Epithelial cell of proximal tubule (primary cell): ENCODE measurements at places on chromosomes 2 and 18. TPM values are rescaled to one million over a fixed set of nuclear protein-coding genes. Genes with fewer than 3 reads are reported as not detected.

- DNase-seq: no peak
Measured at GRCh38 chr2:108565778-108566375, 31.6 kb downstream of the LIMS1 start.

Gene TMEM150A
- 4.8 and 7.4 TPM in 2 replicates for total RNA-seq

DNA sequence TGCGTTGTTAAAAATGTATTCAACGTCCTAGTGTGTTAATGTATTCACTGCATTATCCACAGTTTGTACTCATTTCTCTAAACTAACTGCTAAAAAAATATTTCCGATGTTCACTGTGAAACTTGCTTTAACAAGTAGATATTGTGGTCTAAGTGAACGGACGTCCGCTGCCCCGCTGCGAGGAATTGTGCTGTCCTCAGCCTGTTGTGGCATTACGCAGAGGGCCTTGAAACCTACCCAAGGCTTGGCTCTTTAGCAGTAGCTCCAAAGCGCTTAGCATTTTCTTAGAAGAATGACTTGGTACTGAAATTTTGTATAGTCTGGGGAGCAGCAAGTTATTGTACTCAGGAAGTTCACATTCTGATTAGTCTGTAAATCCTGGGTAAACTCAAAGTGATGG lies 136.5 kb upstream of the SP5 start:
- DNase-seq: no peak

- no peak for DNase-seq
Measured at GRCh38 chr2:194328456-194328855, 1328.6 kb upstream of the SLC39A10 start.

Gene SEH1L
- 23.1 and 44.4 TPM in 2 replicates for total RNA-seq

DNA sequence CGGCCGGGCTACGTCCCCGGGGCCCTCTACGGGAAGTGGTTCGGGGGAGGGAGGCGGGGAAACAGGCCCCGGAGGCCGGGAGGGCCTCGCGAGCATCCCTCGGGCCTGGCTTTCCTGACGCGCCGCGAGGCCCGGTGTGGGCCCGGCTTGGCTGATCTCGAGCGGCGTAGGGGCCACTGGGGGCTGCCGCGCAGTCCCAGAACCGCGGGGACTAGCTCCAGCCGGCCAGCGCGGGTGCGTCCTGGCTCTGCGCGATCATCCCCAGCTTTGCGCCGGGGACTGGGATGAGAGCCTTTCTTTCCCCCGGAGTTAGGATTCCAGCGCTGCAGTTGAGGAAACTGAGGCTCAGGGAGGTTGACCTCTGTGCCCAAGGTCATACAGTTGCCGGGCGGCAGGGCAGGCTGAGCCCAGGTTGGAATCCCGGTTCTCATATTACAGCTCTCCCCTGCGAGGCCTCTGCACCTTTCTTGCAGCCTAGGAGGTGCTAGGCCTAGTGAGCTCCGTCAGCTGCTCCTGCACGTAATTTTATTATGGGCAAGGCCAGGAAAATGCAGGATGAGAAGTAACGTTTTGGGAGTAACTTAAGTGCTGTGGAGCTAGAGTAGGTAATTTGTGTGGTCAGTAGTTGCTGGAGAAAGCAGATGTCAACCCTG lies 501 bp downstream of the LPIN1 start:
- DNase-seq: no peak

GRCh38 chr2:1642066-1642861 lies 102.1 kb downstream of the PXDN start:
- no peak for DNase-seq
